Nucleus accumbens (tissue), 56 donors: ENCODE measurements at places on chromosomes 1 and 21.
A peak's percentile ranks its signal among the peaks of the same experiment; 100 is the strongest.

- DNase-seq: no peak
These were observed 53.4 kb downstream of the WLS start for GRCh38 chr1:68178821-68179490.

GRCh38 chr1:98797506-98797905 is 136.0 kb downstream of the SNX7 start:
- DNase-seq: no peak

DNA sequence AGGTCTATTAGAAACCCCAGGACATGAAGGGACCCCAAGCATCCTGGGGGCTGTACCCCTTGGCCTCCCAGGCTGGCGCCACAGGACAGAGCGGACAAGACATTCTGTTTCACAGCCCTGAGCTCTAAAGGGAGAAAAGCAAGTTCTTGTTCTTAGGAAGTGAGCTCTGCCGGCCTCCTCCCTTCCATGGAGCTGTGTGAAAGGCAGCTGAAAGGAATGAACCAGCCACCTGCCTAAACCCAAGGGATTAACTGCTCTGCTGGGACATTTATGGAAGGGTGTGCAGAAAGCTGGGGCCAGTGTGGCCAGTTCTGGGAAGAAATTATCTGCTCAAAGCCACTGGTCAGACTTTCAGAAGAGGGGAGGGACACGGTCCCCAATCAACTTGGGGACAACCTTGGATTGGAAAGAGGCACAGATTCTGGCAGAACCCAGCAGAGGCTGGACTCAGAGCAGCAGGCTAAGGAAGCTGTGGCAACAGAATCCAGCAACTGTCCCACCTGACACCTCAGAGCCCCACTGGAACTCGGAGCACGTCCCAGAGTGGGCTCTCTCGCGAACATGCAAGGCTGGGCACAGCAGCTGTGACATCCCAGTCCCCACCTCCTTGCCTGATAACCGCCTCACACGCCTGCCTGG is 2.1 kb downstream of the KLHL21 start:
- DNase-seq: no peak

DNA sequence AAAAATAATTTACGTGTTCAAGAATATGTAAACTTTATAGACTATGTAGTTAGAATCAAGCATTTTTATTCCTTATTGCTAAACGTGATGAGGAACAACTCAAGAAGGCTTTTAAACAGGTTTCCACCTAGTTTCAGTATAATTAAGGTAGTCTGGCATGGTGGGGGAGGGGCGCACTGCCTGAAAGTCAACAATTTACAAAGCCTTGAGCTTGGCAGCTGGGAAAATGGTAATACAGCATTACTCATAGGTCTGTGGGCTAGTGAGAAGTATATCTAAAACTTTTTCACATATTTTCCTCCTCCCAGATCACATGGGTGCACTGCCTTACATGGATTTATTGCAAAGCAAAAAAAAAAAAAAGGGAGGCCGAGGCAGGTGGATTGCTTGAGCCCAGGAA is 75.2 kb downstream of the EVI5 start:
- no peak for DNase-seq

DNA sequence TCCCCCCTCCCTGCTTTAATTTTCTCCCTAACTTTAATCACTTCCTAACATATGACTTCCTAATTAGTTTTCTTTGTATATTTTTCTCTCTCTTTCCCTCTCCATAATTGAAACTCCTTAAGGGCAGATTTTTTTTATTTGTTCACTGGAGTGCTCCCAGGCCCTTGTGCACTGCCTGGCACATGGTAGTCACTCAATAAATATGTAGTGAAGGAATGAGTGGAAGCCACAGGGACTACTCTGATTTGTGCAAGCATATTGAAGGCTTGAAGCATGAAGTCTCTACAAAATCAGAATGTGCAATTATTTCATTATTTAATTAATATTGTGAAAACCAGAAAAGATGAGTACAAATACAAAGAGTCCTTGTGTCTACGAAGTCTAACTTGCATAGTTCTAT is 41.5 kb downstream of the SNX7 start:
- no peak for DNase-seq

- no peak for DNase-seq
These were observed 12.5 kb upstream of the HNRNPR start for GRCh38 chr1:23356471-23357137.

DNA sequence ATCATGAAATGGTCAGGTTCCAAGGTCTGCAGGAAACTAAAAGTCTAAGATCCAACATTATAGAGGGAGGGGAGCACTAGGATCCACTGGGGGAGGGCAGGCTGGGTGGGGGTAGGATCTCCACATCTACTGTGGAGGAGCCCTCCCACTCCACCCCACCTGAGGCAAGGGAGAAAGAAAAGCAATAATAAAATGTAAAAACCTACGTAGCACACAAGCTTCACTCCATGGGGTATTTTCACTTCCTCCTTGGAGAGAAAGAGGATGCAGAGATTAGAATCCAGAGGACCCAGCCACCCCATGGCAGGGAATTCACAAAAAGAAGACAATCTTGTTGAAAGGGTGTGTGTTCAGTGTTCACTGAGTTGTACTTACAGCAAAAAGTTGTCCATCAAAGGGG is 14.4 kb downstream of the SPOCD1 start:
- no peak for DNase-seq

- DNase-seq: no peak
These were observed 39.0 kb downstream of the SETD4 start for GRCh38 chr21:36021251-36021837.

DNA sequence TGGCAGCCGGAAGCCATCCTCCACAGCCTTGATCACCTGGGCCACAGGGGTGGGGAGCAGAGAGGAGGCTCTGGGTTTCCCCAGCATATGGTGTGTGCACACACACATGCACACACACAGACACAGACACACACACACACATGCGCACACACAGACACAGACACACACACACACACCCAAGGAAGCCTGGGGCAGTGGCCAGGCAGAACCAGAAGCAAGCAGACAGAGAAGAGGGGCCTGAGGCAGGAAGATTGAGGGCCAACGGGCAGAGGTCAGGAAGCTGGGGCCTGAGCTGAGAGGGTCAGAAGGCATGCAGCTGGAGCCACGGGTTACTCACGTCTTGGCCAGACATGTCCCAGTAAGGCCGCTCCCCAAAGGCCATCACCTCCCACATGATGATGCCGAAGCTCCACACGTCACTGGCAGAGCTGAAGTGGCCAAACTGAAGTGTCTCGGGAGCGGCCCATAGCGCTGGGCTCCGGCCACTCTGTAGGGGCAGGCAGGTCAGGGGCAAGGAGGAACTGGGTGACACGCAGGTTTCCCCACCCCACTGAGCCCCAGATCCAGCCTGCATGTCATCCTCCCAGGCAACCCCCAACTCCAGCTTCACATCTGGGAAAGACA is 27.4 kb downstream of the CDCA8 start:
- no peak for DNase-seq

DNA sequence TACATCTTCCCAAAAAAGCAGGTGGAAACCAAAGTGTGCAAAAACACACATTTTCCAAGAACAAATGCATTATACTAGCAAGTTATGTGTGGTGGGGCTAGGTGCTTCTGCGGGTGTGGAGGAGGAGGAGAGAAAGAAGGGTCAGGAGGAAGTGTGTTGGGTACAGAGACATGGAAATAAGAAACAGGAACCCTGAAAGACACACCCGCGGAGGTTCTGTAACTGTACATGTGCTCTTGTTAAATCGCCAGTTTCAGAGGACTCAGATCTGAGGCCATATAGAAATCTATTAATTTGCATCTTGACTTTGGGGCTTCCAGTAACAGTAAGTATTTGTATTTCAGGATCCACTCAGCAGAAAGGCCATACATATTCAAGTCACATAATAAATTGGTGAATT is 30.9 kb downstream of the ERG start:
- no peak for DNase-seq

DNA sequence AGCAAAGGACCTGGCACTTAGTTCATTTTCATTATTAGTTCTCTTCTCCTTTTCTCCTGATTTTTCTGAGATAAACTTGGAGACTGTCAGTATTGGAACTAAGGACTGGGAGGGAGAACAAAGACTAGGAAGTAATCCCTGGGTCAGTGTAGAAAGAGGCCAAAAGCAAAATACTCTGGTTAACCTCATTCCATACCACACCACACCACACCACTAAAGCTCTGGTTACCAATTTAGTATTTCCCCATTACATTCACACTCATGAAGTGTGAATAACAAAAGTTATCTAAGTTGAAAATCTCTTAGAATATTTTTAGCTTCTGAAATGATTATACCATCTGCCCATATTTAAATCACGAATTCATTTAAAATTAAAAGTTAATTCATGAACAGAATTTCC is 68.9 kb upstream of the DMRTA2 start:
- no peak for DNase-seq

DNA sequence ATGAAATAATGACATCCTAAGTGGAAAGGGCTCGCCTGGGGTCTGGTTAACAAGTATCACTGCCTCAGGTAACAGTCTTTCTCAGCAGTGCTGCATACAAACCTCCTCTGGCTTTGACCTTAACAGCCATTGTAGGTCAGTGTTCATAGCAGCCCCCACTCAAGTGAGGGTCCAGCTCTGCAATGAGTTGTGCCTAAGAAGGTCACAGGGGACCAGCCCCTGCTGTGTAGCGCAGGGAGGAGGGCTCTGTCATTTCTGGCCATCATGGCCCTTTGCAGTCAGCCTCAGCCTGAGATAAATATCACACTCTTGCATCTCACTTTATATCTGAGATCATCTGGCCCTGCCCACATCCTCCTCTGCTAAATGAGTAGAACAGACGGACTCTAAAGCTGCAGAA is 18.1 kb upstream of the MYSM1 start:
- no peak for DNase-seq

DNA sequence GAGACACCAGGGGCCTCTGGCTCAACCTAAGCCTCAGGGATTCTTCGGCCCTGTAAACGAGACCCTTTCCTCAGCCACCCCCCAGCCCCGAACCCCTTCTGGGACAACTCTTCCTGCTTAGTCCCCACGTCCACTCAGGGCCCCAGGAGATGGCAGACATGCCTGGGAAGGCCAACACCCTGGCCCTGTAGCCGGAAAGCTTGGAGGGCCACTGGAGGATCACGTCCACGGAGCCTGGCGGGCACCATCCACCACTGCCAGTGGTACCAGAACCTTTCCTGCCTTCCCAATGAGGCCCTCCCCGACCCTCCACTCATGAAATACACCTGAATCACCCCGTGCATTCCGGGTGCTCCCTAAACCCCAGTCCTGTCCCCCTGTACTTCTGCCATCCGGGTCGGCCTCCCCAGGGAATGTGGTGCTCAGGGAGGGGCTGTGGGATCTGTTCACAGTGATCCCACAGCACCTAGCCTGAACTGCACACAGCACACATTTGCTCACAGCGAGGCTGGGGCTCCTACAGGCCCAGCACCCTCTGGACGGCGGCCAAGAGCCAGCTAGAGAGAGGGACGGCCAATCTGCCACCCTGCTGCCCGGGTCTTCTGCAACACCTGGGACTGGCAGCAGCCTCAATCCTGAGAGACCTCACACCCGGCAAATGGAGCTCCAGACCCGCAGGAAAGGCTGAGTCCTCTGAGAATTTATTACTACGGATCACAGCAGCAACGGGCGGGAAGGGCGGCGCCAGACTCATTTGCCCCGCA is 1.8 kb downstream of the AURKAIP1 start:
- no peak for DNase-seq

DNA sequence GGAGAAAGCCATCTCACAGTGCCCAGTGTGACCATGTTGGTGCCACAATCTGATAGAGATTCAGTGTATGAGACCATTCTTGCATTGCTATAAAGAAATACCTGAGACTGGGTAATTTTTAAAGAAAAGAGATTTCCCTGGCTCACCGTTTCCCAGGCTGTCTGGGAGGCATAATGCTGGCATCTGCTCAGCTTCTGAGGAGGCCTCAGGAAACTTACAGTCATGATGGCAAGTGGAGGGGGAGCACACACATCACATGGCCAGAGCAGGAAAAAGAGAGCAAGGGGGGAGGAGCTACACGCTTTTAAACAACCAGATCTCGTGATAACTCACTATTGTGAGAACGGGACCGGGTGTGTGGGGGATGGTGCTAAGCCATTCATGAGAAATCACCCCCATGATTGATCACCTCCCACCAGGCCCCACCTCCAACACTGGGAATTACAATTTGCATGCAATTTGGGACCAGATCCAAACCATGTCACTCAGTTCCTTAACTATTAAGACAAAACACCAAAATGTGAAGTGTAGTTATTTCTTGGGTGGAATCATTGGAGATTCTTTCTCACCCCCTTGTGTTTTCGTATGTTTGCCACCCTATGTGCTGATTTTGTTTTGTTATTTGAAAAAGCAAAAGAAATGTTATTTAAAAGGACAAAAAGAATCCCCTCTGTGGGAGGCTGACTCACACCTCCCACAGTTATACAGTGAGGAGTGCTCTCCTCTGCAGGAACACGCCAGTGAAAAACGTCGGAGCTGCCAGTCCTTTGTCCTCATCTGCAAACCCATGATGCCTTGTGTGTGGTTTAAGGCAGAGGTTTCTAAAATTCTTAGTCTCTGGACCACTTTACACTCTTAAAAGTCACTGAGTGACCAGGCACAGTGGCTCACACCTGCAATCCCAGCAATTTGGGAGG is 46.9 kb upstream of the IFNLR1 start:
- DNase-seq: no peak

GRCh38 chr1:151130987-151131586 is 15.3 kb downstream of the SEMA6C start:
- DNase-seq: peak; percentile 37

GRCh38 chr21:28283641-28284490 is 708.8 kb downstream of the LTN1 start:
- no peak for DNase-seq

- no peak for DNase-seq
These were observed 220.2 kb upstream of the CSF3R start for GRCh38 chr1:36702963-36703362.

- peak; percentile 22 for DNase-seq
These were observed 16.4 kb downstream of the TP73 start for GRCh38 chr1:3668585-3669300.

DNA sequence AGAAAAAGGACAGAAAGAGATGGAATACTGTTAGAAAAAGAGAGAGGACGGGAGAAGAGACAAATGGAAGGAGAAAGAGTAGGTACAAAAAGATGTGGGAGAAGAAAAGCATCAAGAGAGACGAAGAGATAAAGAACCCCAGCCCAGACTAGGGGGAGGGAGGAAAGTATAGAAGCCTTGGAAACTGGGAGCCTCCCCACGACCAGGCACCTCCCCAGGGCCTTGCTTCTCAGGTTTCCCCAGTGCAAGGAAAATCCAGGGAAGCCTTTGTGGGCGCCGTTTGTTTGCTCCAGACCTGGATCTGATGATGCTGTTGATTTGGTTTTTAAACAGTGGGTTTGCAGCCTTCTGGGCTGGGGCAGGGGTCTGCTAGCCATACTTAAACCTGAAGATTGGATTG is 15.2 kb upstream of the ALX3 start:
- DNase-seq: no peak

GRCh38 chr1:208142590-208143382 is 101.4 kb downstream of the PLXNA2 start:
- no peak for DNase-seq

- no peak for DNase-seq
These were observed 68.4 kb downstream of the ATP6V1G3 start for GRCh38 chr1:198472119-198472518.

GRCh38 chr1:1420654-1421141 is 378 bp downstream of the ANKRD65 start:
- DNase-seq: no peak
